NAMALWA (cell line): ENCODE measurements at places on chromosomes 7 and 10.

GRCh38 chr7:74380720-74381119 lies 73.0 kb upstream of the GTF2IRD1 start:
- DNase-seq, result no peak

DNA sequence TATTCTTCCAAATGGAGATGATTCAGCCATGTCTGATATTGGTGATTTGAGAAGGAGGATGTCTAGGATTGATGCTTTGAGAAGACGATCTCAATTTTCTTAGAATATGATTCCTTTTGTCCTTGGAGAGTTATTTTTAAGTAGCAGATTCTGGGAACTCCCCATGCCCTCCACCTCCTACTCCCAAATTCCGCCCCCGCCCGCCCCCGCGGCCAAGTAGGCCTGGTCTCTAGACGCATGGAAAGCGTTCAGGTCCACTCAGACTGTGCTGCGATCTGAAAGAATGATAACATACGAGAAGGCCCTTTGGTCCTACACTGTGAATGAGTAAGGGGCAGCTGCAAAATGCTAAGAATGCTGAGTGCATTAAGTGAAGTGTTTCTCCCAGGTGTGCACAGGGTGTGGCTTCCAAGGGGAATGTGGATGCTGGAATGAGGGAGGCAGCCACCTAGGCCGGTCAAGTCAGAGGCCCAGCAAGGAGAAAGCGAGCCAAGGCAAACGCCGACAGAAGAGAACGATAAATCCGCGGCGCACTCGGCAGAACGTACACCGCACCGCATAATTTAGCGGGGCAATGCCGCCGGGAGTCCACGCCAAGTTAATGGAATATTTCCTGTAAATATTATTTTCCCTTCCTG lies 142.3 kb downstream of the PRPF18 start:
- DNase-seq, result no peak

DNA sequence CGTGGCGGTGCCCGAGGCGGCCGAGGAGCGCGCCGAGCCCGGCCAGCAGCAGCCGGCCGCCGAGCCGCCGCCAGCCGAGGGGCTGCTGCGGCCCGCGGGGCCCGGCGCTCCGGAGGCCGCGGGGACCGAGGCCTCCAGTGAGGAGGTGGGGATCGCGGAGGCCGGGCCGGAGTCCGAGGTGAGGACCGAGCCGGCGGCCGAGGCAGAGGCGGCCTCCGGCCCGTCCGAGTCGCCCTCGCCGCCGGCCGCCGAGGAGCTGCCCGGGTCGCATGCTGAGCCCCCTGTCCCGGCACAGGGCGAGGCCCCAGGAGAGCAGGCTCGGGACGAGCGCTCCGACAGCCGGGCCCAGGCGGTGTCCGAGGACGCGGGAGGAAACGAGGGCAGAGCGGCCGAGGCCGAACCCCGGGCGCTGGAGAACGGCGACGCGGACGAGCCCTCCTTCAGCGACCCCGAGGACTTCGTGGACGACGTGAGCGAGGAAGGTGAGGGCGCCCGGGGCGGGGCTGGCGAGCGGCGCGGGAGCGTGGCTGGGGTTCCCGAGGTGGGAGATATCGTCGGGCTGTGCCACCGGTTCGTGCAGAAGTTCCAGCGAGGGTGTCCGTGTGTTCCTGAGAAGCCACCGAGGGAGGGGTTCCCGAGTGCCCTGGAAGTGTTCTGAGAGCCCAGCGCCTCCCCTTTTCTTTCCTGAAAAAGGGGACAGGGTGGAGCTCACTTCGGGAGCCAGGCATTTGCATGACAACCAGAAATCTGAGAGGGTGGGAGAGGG lies 495 bp downstream of the EIF3B start:
- peak; percentile 47 for DNase-seq

GRCh38 chr7:144817001-144817400 lies 18.9 kb downstream of the TPK1 start:
- DNase-seq, result no peak

DNA sequence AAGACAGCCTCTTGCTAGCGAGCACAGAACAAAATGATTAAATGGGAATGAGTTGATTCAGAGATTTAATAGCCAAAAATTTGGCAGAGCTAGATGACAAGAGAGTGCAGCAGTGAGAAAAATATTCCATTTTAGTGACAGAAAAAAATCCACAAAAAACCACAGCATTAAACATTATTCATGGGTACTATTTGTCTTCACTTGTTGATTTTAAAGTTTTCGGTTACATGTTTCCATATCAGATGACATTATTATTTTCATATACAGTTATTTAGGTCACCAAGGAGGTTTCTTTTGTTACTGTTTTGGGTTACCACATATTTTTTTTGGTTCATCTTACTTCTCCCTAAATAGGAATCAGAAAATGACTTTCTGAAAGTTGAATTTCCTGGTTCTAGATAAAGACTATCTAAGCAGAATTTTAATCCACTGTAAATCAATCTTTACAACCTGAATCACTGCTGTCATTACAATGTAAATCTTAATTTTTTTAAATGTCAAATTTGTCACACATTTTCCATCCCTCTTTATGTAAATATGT lies 87.9 kb downstream of the SVIL start:
- no peak for DNase-seq

- DNase-seq, result no peak
These were observed 46.1 kb upstream of the LRRC17 start for GRCh38 chr7:102866535-102867215.

- DNase-seq, result no peak
These were observed 204.7 kb upstream of the KLF14 start for GRCh38 chr7:130938661-130939060.

DNA sequence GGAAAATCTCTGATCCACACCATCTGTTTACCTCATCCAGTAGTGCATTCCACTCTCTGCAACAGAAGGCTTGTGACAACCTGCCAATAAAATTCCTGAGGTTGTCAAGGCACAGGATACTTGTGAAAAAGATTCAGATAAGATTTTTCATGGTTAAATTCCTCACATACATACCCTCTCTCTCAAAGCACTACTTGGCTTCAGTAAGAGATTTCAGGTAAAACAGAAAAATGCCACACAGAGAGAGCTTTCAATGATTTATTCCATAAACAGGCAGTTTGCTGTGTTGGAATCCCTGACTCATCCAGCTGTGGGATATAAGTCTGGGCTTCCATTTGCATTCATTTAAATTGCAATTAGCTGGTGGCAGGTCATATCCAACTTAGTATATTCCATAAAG lies 99.7 kb upstream of the CAV2 start:
- no peak for DNase-seq

DNA sequence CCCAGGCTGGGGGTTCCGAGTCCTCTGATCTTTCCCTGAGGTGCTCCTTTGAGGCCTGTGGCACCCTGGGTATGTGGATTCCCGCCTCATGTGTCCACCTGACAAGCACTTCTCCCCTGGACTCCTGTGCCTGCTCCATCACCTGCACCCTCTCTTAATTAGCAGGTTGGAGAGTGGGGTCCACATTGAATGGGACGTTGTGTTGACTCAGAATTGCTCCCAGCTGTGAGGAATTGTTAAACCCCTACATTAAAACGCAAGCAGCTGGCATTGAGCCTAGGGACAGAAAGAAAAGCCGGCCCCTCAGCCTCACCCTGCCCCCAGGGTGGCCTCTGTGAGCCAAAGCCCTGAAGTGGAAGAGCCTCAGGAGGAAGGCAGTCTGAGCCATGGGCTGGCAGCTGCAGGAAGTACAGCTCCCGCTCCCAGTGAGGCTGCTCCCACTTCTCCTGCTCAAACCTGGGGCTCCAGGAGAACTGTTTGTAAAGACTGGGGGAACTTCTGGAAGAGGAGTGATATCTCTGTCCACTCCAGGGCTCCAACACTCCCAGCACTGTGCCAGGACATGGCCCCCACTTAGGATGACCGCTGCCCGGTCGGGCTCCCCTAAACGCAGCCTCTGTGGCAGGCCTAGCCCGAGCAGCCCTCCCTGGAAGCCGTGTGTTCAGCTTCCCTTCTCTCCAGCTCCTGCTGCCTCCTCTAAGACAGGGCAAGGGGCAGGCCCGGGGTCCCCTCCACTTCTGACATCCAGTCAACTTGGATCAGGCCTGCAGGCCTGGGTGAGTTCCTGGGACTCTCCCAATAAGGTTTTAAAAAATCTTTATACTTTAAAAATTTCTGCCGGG lies 1.8 kb upstream of the OPN4 start:
- DNase-seq, result no peak

- no peak for DNase-seq
These were observed 10.9 kb downstream of the GPR37 start for GRCh38 chr7:124754576-124755268.

- no peak for DNase-seq
These were observed 164.7 kb downstream of the ADAM12 start for GRCh38 chr10:126223512-126224067.

DNA sequence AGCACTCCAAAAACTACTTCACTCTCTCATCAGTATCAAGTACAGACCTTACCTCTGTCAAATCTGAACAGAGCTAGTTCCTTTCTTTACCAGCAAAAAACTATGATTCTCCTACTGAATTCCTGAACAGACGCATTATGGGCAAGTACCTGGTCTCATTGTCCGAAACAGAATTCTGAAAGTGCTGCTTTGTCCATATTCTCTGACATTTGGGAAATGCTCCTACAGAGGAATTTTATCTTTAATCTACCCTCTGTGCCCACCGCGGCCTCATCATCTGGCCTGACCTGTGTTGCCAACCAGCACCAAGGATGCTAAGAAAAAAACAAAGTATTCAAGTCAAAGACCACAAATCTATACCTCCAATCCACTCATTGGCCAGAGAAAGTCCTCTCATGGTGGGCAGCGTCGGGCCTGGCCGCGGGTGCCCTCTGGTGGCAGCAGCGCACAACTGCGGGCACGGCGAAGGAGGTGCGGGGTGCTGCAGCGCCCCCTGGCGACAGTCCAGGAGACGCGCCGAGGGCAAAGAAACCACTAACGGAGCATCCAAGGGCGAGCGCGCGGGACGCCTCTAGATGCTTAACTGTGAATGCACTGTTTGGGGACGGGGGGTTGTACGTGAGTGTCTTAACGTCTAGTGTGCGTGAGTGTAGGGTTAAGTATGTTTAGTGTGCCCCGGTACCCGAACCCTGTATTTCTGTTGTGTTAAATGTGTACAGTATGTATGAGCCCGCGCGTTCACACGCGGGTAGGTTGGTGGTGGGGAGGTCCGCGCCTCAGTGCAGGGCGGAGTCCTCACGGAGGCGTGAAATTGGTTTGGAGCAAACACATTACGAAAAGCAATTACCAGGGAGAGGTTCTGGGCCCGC lies 5.0 kb upstream of the GBX1 start:
- DNase-seq, result peak; percentile 86

GRCh38 chr7:4067874-4068273 lies 614.2 kb upstream of the FOXK1 start:
- no peak for DNase-seq

GRCh38 chr7:132939495-132939894 lies 142.4 kb downstream of the CHCHD3 start:
- no peak for DNase-seq

DNA sequence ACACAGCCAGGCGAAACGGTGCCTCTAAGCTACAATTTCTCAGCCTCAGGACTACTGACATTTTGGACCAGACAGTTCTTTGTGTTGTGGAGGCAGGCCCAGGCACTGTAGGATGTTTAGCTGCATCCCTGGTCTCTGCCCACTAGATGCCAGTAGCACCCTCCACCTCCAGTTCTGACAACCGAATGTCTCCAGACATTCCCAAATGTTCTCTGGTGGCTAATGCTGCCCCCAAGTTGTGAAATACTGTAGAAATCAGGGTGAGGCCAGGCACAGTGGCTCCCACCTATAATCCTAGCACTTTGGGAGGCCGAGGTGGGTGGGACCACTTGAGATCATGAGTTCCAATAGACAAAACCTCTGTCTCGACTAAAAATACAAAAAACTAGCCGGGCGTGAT lies 18.2 kb downstream of the HNRNPF start:
- DNase-seq, result no peak

GRCh38 chr7:33191340-33191739 lies 62.0 kb downstream of the BBS9 start:
- peak; percentile 44 for DNase-seq

DNA sequence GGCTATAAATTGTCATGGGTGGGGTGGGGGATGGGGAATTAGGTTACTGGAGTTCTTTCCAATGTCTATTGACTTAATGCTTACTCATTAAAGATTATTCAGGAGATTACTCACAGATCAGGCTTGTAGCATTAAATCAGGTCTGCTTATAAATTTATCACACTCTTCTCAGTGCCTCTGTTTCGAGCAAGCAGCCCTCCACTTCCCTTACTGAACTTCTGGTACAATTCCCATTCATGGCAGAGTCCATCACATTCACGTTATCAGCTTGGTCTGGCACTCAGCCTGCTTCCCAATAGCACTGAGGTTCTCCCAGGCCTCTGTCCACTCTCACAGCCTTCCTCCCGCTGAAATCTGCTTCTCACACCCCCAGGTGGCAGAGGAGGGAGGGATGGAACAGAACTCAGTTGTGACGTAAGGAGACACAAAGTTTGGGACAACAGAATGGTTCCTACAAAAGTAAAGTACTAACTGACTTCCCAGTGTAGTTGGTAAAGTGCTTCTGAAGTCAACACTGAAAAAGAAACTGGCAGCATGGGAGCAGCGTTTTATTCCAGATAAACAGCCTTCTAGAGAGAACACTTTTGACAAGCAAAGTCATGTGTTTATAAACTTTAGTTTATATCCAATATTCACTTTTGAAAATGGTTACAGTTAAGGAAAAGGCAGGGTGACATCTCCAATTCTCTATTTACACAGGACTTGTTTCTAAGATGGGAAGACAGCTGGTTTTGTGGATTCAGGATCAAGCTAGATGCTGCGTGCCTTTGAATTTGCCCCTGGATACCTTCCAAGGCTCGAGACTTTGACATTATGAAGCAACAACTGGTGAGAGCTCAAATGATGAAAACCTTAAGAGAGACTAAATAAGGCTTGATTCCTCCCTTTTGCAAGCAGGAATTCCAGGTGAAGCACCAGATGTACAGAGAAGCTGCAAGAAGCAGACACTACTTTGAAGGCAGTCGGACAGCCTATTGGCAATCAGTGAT lies 81.4 kb downstream of the ATXN7L1 start:
- no peak for DNase-seq

DNA sequence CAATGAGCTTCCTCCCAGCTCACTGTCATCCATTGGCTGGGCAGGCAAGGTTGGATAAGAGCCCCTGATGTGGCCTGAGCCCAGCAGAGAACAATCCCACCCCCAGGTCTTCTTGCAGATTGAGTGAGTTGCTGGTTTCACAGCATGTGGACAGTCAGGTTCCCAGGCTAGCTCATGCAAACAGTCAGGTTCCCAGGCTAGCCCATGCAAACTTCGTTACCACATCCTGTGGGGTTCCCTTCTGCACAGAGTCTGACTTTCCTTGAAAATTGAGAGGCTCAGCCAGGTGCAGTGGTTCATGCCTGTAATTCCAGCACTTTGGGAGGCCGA lies 67.1 kb downstream of the TMEM130 start:
- DNase-seq, result peak; percentile 25
